ENCODE measurements at places on chromosomes 12 and 14. TPM values are rescaled to one million over a fixed set of nuclear protein-coding genes. Genes with fewer than 3 reads are reported as not detected.

DNA sequence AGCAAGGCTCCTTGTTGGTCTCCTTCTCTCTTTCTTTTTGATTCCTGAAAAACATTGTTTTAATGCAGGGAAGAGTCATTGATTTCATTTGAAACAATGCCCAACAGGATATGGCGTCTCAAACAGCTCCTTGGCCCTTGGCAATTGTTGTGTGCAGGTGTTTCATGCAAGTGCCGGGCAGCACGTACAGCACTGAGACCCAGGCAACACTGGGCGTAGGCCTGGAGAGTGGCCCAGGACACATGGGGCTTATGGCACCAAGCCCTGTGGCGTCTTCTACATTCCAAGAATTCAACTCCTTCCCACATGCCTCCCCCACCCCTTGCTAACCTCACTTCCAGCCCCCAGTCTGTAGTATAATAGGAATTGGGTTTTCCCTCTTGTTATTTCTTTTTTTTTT lies 230.4 kb downstream of the SPTSSA start:
- DNase-seq = no peak

GRCh38 chr14:100237735-100238418 lies 1.1 kb upstream of the YY1 start:
- peak; percentile 46 for DNase-seq

GRCh38 chr12:110217996-110218674 lies 62.9 kb upstream of the ATP2A2 start:
- DNase-seq = no peak

- DNase-seq = no peak
Measured at GRCh38 chr14:20624495-20625070, 16.9 kb downstream of the OR6S1 start.

GRCh38 chr12:120140603-120141002 lies 24.1 kb upstream of the RAB35 start:
- no peak for DNase-seq

- DNase-seq = no peak
Measured at GRCh38 chr12:110508071-110508586, 6.0 kb downstream of the RAD9B start.

- DNase-seq = no peak
Measured at GRCh38 chr14:77271113-77271710, at the start of gene NGB. Gene NGB (minus strand): TSS chr14:77271206. CDS start chr14:77270937, 269 bp downstream.

HOXC4 gene
- 4.8 TPM for polyA plus RNA-seq

FUT8 gene
- polyA plus RNA-seq = 28.7 TPM

Data from left lung (tissue), 14 donors.